ENCODE measurements at places on chromosomes 12 and 14.
A peak's percentile ranks its signal among the peaks of the same experiment; 100 is the strongest.

GRCh38 chr14:67002994-67003753, 186.1 kb upstream of the GARIN2 start:
- no peak for DNase-seq

GRCh38 chr12:88572781-88573549, 7.3 kb downstream of the KITLG start:
- no peak for DNase-seq

DNA sequence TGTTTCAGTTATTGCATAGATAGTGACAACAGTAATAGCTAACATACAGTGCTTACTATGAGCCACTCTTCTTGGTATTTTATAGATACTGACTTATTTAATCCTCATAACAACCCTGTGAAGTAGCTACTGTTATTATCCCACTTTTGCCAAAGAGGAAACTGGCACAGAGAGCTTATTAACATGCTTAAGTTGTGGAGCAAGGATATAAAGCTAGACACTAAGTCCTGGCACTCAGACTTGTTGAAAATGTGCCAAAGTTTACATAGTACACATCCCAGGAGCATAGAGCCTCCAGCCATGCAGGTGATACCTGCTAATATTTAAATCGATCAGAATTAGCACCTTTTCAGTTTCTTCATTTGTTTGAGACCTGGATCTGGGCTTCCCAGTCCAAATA, 41.8 kb downstream of the VEZT start:
- no peak for DNase-seq

GRCh38 chr12:75986001-75986746, 45.4 kb downstream of the PHLDA1 start:
- DNase-seq = no peak

DNA sequence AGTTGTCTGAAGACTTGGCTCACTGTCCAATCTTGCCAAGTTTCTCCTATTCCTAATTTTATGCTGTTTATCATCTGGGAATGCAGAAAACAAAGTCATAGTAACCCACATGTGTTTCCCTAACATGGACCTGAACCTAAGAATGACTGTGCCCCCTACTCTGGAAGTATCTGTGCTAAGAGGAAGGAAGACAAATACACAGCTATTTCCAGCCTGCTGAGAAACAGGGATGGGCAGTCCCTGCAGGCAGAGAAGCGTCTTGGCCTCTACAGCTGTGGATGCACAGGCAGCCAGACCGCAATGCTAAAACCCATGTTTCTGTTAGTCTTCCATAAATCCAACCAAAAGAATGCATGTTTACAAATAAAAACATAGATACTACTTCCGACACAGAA, 56.2 kb downstream of the DUSP16 start:
- no peak for DNase-seq

DNA sequence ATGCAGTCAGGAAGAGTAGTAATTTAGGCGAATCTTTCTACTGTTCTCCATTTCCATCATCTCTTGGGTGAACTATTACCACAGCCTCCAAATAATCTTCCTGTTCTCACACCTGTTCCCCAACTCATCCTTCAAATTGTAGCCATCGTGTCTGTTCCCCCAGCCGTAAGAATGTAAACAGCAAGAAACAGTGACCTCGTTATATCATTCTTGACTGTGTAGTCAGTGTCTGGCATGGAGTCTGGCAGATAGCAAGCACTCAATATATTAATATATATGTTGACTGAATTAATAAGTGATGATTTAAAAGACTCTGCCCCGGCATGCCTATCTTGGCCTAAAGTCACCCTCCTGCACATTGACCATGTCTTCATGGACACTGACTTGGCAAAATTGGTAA, 20.3 kb downstream of the PDE6H start:
- DNase-seq = no peak

- no peak for DNase-seq
Observed at GRCh38 chr14:93736378-93737014, 51.8 kb downstream of the PRIMA1 start.

GRCh38 chr12:132490422-132491137, 629 bp downstream of the FBRSL1 start:
- DNase-seq = no peak

- DNase-seq = peak; percentile 42
Observed at GRCh38 chr12:49388682-49389386, 21.6 kb downstream of the SPATS2 start.

GRCh38 chr12:73867147-73867546, 670.5 kb upstream of the ATXN7L3B start:
- no peak for DNase-seq

- DNase-seq = no peak
Observed at GRCh38 chr12:132586929-132587328, 23.5 kb downstream of the LRCOL1 start.

- DNase-seq = no peak
Observed at GRCh38 chr14:101235335-101236103, 325.8 kb upstream of the DIO3 start.

GRCh38 chr12:83841620-83842019, 1071.0 kb downstream of the SLC6A15 start:
- no peak for DNase-seq

DNA sequence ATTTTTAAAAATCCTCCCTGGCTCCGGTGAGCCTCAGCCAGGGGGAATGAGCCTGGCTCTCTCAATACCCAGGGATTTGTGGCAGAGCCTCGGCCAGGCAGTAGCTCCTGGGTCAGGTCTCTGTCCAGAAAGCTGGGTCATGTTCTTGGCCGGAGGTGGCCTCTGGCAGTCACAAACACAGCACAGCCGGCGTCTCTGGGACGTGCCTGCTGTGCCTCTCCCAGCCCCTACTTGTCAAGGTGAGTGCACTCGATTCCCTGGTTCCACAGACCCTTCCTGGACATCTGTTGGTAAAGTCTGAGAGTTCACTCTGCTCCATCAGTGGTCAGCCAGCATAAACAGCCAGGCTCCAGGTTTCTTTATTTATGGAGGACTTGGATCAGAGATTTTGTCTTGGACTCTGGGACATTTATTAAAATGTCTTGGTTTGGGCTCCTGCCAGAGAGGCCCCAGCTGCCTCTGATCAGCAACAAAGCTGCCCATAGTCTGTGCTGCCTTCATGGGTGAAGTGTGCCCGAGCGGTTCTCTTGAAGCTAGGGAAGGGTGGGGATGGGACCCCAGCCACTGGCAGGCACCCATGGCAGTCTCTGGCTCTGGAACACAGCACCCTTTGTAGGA, 56.7 kb downstream of the DGLUCY start:
- no peak for DNase-seq

DNA sequence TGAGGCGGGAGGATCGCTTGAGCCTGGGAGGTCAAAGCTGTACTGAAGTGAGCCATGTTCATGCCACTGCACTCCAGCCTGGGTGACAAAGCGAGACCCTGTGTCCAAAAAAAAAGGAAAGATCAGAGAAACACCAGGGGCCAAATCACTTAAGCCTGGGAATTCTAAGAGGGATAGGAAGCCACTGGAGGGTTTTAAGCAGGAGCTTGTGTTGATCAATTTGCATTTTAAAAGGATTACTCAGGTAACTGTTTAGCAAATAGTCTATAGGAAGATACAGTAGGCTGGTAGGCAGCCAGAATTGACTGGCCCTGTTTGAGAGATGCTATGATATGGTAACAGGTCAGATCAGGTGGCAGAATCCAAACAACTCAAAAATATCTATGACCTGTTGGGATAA, 162.7 kb downstream of the SPTSSA start:
- DNase-seq = no peak

Measured in stimulated activated CD8-positive, alpha-beta memory T cell treated with anti-CD3 and anti-CD28 coated beads, Interleukin-2, amount 100 ng/mL, for 1 hour (primary cell).